ENCODE measurements at places on chromosomes 1 and 21.

DNA sequence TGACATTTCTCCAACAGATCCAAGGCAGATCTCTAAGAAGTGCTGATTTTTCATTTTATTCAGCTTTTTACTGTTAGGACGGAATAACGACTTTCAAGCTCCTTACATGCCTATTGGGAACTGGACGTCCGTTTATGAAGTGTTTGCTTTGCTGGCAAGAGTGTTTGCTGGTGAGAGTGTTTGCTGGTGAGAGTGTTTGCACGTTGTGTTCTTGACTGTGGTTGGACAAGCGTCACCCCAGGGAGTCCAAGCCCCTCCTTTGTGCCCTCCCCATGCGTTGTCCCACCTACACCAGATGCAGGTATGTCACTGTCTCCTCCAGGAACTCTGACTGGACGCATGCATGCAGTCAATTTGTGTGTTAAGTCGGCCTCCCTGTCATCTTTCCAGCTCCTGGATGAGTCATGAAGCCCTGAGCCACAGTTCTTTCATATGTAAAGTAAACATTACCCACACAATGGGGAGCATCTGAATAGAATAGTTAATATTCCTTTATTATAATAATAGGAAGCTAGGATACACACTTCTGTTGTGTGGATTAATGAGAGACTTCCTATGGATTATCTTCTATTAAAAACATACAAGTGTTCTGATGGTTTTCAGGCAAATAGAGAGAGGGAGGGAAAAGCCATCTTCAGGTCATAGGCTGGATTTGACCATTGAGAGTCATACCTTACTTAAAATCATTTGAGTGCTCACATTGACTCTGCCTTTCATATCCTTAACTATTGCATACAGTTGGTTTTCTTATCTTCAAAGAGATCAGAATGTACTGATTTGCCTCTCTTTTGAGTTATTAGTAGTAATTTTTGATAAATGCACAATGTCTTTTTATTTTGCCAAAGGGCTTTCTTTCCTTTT, 119.2 kb downstream of the GALNT2 start:
- DNase-seq: peak; percentile 93

DNA sequence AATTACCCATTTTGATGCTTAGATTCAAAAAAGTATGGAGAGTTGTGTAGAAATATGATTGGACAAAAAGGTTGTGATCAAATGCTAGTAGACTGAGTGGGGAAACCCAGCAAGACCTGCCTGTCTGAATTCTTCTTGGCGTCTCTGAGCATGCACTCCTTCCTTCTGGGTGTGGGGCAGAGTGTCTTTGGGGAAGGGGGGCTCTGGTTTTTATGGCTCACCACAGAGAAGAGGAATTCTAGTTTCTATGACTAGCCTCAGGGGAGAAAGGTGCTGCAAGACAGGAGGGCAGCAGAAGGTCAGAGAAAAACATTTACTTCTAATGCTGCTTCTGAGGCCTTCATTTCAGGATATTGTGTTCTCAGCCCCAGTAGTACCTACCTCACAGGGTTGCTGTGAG, 33.9 kb upstream of the PIGC start:
- no peak for DNase-seq

GRCh38 chr1:202016811-202017748, 6.7 kb downstream of the ELF3 start:
- no peak for DNase-seq

DNA sequence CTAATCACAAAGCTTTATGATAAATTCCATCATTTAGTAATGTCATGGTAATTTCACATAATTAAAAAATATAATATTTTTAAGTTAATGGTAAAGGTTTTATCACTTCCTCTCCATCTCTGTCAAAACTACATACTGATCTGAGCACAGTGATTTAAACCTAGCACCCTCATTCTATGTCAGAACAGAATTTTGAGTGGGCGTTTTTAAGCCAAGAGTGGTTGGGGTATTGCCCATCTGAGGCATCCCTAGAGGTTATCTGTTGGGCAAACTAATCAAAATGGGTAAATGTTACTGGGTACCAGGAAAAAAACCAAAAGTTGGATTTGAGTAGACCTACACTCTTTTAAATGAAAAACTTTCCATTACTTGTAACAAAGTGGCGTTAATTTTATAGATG, 100.7 kb upstream of the GFI1 start:
- DNase-seq: no peak

DNA sequence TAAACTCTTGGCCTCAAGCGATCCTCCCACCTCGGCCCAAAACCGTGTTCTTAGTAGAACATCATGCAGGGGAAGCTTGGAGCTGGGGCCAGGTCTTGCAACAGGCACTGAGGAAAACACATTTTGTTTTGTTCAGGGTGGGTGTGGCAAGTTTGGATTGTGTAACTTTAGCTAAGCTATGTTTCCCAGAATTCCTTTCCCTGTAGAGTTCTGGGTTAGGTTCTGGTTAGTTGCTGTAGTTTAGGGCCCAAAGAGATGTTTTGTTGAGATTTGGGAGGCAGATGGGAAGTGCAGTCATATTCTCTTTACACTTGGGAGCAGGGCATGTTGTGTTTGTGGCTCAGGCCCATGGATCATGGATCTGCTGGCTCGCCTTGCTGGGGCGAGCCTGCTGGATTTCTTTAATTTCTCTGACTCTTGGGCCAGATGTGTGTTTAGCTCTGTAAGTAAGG, 24.0 kb downstream of the PLA2G5 start:
- no peak for DNase-seq

- no peak for DNase-seq
Measured at GRCh38 chr1:170594066-170594626, 62.2 kb downstream of the GORAB start.

DNA sequence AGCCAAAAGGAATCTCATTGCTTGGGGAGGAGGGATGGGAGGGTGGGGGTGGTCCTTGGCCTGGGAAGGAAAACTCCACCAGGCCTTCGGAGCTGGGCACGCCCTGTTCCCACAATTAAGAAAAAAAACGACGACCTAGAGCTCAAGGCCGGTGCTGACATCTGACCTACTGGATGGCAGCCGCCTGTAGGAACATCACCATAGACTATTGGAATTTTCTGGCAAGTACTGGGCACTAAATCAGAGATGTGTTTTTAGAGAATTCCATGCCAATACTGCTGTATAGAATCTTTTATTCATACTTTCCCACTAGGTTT, 729 bp downstream of the NADK start:
- no peak for DNase-seq

- DNase-seq: no peak
Measured at GRCh38 chr1:6248932-6249738, 5.2 kb downstream of the HES3 start.

GRCh38 chr1:43949678-43950077, 2.9 kb downstream of the IPO13 start:
- DNase-seq: no peak

GRCh38 chr1:104018922-104019674, 269.4 kb downstream of the AMY1C start:
- no peak for DNase-seq

DNA sequence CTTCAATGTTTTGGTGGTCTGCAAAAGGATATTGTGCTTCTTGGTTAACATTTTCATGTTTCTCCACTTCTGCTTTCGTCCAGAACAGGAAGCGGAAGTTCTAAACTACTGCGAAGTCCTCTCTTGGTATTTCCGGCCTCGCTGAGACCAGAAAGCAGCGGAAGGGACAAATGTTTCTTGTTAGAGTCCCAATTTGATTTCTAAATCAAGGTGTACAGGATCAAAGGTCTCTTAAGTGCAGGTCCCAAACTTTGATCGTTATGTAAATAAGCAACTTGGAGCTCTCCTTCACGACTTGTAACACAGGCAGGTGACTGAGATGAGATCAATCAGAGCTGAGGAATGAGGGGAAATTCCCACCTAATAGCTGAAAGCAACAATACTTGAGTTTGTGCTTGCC, 40.1 kb upstream of the HMCN1 start:
- no peak for DNase-seq

DNA sequence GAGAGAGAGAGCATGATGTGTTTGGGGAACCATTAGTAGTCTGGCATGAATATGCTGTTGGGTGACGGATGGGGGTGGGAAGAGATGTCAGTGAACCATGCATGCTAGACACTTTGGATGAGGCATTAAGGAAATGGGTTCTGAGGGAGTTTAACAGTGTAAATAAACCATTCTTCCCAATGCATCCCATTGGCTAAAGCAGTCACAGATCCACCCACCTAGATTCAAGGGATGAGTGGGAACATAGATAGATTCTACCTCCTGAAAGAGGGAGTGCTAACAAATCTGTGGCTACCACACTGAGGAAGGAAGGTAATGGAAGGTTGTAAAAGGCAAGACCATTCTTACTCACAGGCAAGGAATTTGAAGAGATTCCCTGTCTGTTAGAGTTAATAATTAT, 129.8 kb upstream of the CACNA1E start:
- no peak for DNase-seq

GRCh38 chr1:176521211-176521610, 58.2 kb downstream of the PAPPA2 start:
- DNase-seq: no peak

DNA sequence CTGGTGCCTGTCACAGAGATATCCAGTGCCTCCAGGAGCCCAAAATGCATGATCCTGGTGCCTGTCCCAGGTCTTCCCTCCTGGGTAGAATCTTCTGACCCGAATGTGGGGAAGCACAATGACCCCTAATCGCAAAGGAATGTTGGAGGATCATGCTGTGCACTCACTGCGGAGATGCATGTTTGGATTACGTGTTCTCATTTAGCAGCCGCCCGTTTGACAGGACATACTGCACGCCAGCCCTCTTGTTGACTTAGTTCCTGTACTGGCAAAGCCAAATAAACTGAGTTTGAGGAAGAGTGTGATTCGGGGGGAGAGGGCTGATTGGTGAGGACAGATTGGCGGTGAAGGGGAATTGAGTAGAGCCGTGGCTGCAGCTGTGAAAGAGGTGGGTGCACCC, 85.9 kb upstream of the SIM2 start:
- no peak for DNase-seq

- DNase-seq: no peak
Measured at GRCh38 chr1:38730511-38731397, 128.8 kb downstream of the RRAGC start.

DNA sequence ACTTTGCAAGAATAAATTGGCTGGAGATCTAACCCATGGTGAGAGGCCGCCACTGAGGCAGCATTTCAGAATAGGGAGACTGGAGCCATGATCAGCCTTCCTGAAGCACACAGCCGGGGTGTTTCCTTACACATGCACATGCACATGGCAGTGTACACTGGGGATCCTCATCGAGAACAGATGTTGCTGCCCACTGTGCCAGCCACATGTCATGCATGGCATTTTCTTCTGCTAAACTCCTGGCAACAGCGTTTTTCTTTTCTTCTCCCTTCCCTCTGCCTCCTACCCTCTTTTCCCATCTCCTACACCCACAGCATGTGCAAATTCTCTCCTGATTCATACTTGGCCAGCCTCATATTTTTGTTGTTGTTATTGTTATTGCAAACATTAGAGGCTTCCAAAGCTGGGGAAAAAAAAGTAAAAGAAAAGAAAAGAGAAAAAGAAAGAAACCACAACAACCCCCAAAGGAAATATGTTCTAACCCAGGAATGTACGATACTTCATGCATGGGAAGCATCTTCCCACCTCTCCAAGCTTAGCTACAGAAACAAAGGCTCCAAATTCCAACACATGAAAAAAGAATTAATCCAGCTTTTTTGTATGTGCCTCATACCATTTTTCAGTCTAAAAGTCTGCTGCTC, 344.0 kb downstream of the ASTN1 start:
- peak; percentile 34 for DNase-seq

DNA sequence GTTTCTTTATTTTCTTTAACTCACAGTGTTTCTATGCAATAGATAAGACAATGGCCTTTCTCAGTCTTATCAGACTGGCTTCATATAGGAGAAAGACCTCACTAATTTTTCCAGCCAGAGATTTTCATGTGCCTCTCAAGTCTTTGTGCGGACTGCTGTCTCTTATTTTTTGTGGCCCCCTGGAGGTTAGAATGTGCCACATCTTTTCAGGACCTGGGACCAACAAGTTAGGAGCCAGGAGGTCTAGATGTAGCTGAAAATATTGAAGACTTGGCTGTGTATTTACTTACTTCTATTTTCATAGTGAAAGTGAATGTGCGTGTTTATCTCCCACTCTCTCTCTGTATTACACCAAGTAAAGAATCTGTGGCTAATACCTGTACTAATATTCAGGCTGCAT, 42.1 kb upstream of the CFHR3 start:
- DNase-seq: no peak

GRCh38 chr1:12565966-12566352, 52.1 kb downstream of the DHRS3 start:
- DNase-seq: no peak

DNA sequence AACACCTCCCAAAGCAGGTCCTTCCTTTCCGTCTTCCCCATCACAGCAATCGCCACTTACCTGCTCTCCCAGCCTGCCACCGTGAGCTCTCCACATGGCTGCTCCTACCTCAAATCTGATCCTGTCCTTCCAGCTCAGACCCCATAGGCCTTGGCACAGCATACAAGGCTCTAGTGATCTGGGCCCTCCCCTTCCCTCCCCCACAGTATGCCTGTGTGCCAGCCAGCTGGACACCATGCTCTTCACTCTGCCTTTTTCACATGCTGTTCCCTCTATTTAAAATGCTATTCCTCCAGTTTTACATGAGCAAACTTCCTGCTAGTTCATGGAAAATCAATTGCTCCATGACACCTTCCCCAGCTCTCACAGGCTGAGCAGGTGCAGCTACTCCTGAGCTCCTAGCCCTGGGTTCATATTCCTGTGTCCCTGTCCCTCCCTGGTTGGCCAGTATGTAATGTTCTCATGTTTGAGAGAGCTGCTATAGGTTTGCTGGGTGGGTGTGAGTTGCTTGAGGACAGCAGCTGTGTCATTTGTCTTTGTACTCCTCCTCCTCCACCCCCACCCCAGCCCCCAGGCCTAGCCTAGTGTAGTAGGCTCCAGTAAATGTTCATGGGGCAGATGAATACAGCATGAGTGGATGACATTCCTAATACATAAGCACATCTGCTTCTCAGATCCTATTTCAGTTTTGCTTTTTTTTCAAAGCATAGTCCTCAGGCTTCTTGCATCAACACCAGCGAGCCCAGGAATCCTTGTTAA, 6.3 kb upstream of the TNNT2 start:
- DNase-seq: peak; percentile 45

DNA sequence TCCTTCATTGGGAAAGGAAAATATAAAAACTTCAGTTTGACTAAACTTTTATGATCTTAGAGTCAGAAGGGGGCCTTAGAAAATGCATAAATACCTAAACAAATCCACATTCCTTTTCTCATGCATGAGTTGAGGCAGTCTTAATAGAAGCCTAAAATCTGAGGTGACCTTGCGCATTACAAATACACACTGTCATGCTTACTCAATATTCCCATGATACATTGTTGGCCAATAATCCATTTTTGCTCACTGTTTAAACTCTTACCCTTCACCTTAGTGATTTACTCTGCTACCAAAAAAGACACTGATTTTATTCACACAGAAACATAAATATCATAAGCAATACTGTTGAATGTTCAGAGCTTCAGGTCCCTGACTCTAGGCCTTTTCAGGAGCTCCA, 19.1 kb upstream of the TMCO1 start:
- no peak for DNase-seq

GRCh38 chr1:10082785-10083479, 50.2 kb downstream of the UBE4B start:
- no peak for DNase-seq
